ENCODE measurements at places on chromosomes 12 and 14. TPM values are rescaled to one million over a fixed set of nuclear protein-coding genes. Genes with fewer than 3 reads are reported as not detected.

The IL23A gene
- 0.25 TPM for total RNA-seq

The MYH7 gene
- total RNA-seq = 0.42 TPM

The ANKRD33 gene
- not detected for total RNA-seq

GRCh38 chr14:31261859-31262731 lies 54.5 kb upstream of the HECTD1 start:
- DNase-seq = peak; percentile 57
- peaks cover 49% of the 10 kb centered on the region for H3K4me1 ChIP-seq
- peak overlapping the region; percentile 86 for H3K27ac ChIP-seq
- H3K4me3 ChIP-seq = no peak overlapping the region
- H3K27me3 ChIP-seq = no peaks in the 10 kb centered on the region

- DNase-seq = no peak
- no peak overlapping the region for H3K4me3 ChIP-seq
- H3K27me3 ChIP-seq = no peaks in the 10 kb centered on the region
- peaks cover 4% of the 10 kb centered on the region for H3K36me3 ChIP-seq
These were observed 199.3 kb downstream of the ITPR2 start for GRCh38 chr12:26633591-26634210.

DNA sequence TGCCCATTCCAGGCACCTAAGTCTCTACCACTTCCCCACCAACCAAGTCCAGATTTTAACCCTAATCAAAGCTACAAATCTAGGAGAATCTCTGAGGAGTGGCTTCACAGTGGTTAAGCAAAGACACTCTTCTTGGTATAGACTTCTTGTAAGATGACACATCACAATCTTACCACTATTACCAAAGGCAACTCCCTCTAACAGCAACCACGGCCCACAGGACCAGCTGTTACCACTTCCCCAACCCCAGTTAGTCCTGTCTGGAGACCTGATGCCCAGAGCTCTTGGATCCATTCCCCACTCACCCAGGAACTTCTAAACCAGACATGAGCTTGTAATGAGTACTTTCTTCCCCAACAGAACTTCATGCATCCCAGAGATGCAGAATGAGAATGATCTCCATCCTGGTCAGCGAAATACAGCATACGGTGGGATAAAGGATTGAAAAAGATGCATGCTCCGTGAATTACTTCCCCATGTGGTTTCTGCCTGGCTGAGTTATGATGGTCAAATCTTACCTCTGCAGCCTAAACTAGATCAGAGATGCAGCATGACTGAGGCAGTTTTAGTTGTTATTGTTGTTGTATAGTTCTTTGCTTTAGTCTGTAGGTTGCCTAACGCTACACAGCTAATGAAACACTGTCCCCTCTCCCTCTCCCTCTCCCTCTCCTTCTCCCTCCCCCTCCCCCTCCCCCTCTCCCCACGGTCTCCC lies 87.7 kb upstream of the FOXN3 start:
- H3K27me3 ChIP-seq = no peaks in the 10 kb centered on the region
- no peak overlapping the region for H3K4me3 ChIP-seq
- no peak for DNase-seq
- no peaks in the 10 kb centered on the region for H3K36me3 ChIP-seq
- peaks cover 23% of the 10 kb centered on the region for H3K4me1 ChIP-seq

GRCh38 chr12:21111732-21112131 lies 19.3 kb upstream of the SLCO1B1 start:
- no peak overlapping the region for H3K27ac ChIP-seq
- DNase-seq = no peak
- H3K4me1 ChIP-seq = no peaks in the 10 kb centered on the region
- no peak overlapping the region for H3K4me3 ChIP-seq

DNA sequence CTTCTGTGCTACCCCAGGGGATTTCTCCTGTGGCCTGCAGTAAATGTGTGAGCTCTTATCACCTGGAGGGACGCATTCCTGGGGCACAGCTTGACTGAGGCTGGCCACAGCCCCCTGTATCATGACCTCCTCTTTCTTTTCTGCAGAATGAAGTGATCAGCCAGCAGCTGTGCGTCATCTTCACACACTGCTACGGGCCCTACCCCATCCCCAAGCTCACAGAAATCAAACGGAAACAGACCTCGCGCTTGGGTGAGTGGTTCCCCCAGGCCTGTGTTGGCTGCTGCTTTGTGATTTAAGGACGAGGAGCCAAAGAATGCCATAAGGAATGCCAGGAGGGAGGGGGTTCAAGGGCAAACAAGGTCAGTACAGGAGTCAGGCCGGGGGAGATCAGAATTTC lies 50.5 kb upstream of the PWP1 start:
- no peak overlapping the region for H3K27ac ChIP-seq
- no peaks in the 10 kb centered on the region for H3K4me1 ChIP-seq
- H3K36me3 ChIP-seq = no peaks in the 10 kb centered on the region
- no peak overlapping the region for H3K4me3 ChIP-seq
- DNase-seq = no peak

DNA sequence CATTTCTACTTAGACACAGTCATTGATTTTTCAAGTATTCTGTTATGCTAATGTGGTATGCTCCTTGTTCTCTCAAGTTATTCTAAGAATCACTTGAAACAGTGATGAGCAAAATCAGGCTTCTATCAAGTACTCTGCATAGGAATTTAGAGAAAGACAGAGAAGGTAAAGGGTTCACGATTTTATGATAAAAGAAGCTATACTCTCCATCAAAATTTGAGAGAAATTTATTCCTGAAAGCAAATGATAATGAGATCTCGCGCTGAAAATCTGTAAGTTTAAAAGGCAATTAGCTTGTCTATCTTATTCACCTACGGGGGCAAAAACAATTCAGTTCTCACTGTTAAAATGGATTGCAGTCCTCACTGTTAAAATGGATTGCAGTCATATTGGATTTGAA lies 1404.3 kb upstream of the FLRT2 start:
- H3K27me3 ChIP-seq = no peaks in the 10 kb centered on the region
- DNase-seq = no peak
- no peaks in the 10 kb centered on the region for H3K36me3 ChIP-seq
- no peaks in the 10 kb centered on the region for H3K4me1 ChIP-seq

DNA sequence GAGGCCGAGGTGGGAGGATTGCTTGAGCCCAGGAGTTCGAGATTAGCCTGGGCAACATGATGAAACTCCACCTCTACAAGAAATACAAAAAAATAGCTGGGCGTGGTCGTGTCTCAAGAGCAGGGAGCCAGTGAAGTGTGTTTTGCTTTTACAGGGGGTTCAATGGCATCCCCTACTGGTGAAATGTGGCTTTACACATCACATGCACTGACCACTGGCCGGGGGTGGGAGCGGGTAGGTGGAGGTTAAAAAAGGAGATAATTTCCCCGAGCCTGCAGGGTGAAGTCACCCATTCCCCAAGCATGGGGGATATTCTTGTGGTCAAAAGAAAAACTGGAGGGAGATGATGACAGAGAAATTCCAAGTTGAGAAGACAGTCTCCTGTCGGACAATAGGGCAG lies 63.6 kb upstream of the PWP1 start:
- H3K27me3 ChIP-seq = no peaks in the 10 kb centered on the region
- no peak overlapping the region for H3K4me3 ChIP-seq
- no peaks in the 10 kb centered on the region for H3K36me3 ChIP-seq
- H3K27ac ChIP-seq = no peak overlapping the region
- H3K4me1 ChIP-seq = no peaks in the 10 kb centered on the region

- no peak for DNase-seq
- no peaks in the 10 kb centered on the region for H3K27me3 ChIP-seq
- H3K4me1 ChIP-seq = peaks cover 15% of the 10 kb centered on the region
- no peak overlapping the region for H3K27ac ChIP-seq
These were observed 13.0 kb downstream of the TTC8 start for GRCh38 chr14:88837495-88837894.

GRCh38 chr14:89639687-89640086 lies 222.7 kb upstream of the FOXN3 start:
- no peak overlapping the region for H3K4me3 ChIP-seq
- H3K27ac ChIP-seq = no peak overlapping the region
- no peaks in the 10 kb centered on the region for H3K4me1 ChIP-seq
- H3K27me3 ChIP-seq = no peaks in the 10 kb centered on the region
- H3K36me3 ChIP-seq = no peaks in the 10 kb centered on the region
- DNase-seq = no peak

GRCh38 chr14:59265808-59266207 lies 77.3 kb downstream of the DAAM1 start:
- H3K36me3 ChIP-seq = peaks cover 10% of the 10 kb centered on the region
- no peak overlapping the region for H3K4me3 ChIP-seq
